ENCODE measurements at places on chromosomes 6 and 20.
A peak's percentile ranks its signal among the peaks of the same experiment; 100 is the strongest.

DNA sequence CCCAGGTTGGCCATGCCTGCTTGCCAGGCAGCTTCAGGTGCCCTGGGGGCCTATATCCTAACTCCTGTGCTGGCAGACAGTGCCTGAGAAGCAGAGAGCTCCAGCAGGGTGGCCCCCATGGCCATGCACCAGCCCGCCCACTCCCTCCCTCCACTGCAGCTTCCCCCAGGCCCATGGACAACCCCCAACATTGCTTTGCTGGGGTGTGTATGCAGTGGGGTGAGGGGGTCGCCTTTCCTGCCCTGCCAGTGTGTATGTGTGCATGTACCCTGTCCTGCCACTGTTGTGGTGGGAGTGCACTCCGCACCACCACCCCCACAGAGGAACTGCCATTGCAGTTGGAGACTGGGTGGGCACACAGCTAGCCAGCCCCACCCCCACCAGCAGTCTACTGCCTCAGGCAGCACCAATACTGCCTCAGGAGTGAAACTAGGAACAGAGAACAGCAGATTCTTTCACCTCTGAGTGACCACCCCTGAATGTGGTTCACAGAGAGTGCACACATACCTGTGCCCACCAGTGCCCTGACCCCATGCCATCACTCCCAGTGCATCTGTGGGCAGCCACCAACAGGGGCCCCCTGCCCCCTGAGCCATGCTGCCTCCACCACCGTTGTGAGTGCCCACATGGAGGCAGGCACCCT is 151.1 kb downstream of the LRRC1 start:
- DNase-seq, result no peak

- peak; percentile 81 for DNase-seq
These were observed 27.0 kb downstream of the HECA start for GRCh38 chr6:139161817-139162284.

GRCh38 chr6:87066449-87067333 is 28.2 kb downstream of the CGA start:
- peak; percentile 69 for DNase-seq

DNA sequence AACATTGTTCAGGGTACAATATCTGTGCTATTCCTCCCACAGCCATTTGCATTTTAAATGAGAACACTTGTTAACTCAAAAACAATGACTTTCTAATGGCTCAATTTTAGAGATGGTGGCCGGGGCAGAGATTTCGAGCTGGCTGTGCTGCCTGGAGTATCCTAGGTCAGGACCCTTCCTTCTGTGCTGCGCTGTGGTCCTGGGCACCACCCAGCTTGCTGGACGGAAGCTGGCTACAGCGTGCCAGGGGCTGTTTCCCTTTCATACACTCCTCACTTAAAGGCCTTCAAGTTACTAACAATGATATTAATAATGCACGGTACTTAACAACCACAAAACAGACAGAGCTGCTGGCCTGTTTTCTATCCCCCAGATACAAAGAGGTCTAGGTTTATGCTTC is 194.4 kb upstream of the CST7 start:
- no peak for DNase-seq

- no peak for DNase-seq
These were observed 2.2 kb upstream of the TFAP2A start for GRCh38 chr6:10416863-10417641.

DNA sequence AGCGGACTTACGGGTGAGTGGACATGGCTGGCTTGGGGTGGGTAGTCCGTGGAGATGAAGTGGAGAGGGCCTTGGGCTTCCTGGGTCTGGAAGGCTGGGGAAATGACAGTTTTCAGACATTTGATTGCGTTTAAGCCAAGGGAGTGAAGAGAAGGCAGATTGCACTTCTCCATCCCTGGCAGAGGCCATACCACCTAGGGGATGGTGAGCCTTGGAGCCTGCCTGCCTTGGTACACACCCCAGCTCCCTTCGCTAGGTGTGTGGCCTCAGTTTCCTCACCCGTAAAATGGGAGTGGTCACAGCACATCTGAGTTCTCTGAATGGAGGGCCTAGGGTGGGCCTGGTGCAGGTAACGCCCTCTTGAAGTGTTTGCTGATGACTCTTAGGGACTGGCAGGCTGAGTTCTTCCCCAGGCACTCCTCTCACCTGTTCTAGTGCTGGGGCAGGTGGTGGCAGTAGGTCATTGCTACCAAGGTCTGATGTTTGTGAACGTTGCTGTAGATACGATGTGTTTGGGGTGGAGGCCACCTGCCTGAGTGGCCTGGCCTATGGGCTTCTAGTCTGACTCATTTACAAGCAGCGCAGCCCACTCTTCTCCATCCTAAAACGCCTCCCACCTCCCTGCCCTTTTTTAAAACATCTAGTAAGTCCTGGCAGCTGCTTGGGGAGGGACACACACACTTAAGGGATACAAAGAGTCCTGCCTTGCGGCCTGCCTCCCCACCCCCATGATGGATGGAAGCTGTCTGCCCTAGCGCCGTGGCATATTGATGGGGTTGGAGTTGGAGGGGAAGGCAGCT is 2.3 kb downstream of the RBM38 start:
- DNase-seq, result no peak

DNA sequence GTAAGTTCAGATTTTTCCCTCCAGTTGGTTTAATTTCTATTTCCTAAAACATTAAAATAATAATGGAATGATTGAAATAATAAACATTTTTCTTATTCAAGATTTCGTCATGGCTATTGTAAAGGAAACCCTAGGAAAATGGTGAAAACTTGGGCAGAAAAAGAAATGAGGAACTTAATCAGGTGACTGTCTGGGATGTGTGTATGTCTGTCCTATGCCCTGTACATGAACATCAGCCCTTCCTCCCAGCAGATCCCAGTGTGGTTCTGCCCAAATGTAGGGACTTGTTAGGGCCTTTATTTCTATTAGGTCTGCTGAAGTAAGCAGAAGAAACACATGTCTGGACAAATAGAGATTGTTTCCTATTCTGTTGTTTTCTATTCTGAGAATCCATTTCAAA is 13.1 kb downstream of the RIOK1 start:
- peak; percentile 47 for DNase-seq

- no peak for DNase-seq
These were observed 8.7 kb downstream of the SLC2A4RG start for GRCh38 chr20:63748070-63748933.

DNA sequence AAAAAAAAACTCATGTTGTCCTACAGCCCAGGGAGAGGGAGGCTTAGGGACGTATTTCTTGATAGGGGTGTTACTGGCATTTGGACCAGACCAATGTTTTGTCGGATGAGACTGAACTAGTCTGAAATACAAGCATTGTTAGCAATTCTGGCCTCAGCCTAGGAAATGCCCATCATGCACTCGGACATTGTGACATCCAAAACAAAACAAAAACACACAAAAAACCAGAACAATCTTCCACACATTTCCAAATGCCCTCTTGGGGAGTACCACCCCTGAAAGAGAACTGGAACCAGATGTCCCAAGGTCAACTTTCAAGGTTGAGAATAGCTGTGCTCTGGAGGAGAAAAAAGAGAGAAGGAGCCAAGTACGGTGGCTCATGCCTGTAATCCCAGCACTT is 299.1 kb upstream of the JARID2 start:
- peak; percentile 56 for DNase-seq

DNA sequence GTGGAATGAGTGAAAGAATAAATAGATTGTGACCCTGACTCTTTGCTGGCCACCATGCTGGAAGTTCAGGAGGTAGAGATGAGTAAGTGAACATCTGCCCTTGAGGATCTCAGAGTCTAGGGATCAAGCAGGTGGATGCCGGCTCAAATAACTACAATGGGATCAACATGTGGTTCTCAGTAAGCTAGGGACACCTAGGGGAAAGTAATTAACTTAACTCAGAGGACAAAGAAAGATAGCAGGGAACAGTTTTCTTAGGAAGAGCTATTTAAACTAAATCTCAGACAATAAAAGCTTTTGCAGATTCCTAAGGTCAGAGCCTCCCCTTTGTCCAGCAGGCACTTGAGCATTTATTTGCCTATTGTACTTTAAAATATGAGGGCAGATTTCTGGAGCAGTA is 29.1 kb downstream of the SLC13A3 start:
- DNase-seq, result no peak

- DNase-seq, result no peak
These were observed 51.0 kb downstream of the ABHD12 start for GRCh38 chr20:25339608-25340007.

GRCh38 chr6:81613606-81614005 is 138.9 kb downstream of the TENT5A start:
- peak; percentile 31 for DNase-seq

- no peak for DNase-seq
These were observed 16.5 kb upstream of the HLA-A start for GRCh38 chr6:29925727-29926412.

DNA sequence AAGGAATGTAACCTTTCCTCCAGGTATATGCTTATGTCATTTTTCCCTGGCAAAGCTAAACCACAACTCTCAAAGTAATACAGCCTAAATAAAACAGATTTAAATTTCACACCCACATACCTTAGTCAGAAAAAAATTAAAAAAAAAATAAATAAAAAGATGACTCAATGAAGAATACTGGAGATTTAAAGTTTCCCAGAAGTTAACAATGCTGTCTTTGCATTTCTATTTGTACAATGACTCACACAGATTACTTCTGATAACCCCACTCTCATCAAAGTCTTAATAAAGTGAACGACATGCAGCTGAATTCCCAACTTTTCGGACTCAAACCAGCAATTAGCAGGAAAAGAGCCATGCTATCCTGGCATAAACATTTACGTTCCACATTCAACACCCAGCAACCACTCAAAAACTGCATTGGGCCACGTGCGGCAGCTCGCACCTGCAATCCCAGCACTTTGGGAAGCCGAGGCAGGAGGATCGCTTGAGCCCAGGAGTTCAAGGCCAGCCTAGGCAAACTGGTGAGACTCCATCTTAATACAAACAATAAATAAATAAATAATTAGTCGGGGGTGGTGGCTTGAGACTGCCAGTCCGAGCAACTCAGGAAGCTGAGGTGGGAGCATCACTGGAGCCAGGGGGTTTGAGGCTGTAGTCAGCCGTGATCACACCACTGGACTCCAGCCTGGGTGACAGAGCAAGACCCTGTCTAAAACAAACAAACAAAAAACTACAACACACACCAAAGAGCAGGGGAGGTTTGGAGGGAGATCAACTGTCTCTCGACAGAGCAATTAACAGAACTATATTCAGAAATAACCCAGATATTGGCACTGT is 130.5 kb downstream of the WDR27 start:
- no peak for DNase-seq

DNA sequence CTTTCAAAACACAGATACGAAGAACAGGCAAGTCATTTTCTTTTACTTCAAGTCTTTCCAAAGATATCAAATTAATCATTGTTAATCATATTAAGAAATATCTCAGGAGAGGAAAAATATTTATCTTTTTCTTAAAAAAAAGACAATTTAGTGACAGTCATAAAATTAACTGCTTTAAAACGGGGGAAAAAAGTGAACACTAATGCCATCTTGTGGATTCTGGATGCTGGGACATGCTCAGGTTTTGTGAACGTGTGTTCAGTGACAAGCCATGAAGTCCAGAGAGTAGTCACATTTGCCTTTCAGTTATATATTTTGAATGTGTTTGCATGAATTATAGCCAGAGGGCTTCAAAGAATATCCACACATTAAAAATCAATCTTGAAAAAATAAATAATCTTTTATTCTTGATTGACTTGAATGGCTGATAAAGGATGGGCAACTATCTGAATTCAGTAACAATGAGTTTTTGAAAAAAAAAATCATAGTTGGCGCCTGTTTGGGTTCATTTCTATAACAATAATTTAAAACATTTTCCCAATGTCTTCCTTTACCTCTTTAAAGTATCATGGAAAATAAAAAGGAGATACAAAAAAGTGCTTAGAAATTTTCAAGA is 74.7 kb upstream of the NOX3 start:
- peak; percentile 74 for DNase-seq

DNA sequence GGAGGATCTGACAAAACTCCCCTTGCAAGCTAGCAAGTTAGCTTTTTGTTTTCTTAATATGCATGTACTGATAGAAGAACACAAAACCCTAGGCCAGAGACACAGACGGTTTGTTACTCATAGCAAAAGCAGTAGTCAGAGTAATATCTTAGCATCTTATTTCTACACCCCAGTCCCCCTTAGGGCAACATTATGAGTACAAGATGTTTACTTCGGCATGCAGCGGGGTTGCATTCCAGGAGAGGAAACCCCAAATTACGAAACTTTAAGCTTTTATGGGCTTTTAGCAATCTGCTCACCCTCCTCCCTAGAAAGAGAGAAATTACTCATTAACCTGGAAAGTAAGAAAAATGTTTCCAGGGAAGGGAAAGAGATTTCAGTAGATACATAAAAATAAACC is 1286.9 kb downstream of the EPHA7 start:
- peak; percentile 25 for DNase-seq

GRCh38 chr20:33450867-33451266 is 7.3 kb upstream of the SNTA1 start:
- DNase-seq, result peak; percentile 39

DNA sequence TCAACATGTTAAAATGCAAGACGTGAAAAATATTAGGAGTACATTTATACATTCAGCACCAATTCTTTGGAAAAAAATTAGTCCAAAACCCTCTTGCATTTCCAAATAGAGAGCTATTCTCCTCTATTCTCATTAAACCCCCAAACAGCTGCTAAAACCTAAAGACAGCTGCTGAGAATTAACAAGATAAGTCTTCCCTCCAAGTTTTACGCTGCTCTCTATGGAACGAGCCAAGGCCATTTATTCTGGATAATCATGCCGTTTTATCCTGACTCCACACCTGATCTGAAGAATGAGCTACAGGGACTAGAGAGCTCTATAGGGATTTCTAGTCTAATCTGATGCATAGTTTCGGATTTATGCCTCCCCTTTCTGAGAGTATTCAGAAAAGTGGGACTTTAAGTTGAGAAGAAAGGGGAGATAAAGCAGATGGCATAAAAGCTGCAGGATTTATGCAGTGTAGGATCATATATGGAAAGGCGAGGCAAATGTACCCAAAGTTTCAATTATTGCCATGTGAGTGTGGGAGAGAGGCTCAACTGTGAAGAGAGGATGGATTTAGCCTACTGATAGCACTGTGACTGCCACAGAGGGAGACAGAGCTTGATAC is 64.7 kb upstream of the HS3ST5 start:
- DNase-seq, result no peak

- DNase-seq, result no peak
These were observed 18.9 kb upstream of the ROS1 start for GRCh38 chr6:117444600-117444999.

DNA sequence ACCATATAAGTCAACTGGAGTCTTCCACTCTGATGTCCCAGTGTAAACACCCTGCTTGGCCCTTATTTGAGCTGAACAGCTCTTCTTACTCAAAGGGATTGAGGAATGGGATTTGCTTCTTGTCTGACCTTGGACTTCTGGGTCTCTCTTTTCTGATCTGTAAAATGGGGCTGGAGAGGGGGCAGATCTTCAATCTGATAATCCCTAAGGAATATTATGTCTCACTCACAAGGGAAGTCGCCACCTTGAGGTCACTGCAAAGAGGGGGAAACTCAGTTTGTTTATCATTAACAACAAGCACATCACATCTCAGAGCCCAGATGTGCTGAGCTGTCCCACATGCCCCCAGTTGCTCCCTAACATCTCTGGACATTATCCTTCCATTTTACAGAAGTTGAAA is 15.1 kb downstream of the KCNS1 start:
- DNase-seq, result no peak

Measured in suppressor macrophage treated with lipopolysaccharide for 1 hour (primary cell).